ENCODE measurements at places on chromosomes 3 and 15. TPM values are rescaled to one million over a fixed set of nuclear protein-coding genes. Genes with fewer than 3 reads are reported as not detected.

Gene MAP3K13
- total RNA-seq, result 8.8 TPM

Gene IQCH
- 1.2 TPM for total RNA-seq

Gene EIF2A
- 112 TPM for total RNA-seq

Gene HDC
- not detected for total RNA-seq

Gene ARHGEF26
- 13.5 TPM for total RNA-seq

Gene CPNE9
- total RNA-seq, result not detected

GRCh38 chr3:31873254-31873820, 107.7 kb downstream of the OSBPL10 start:
- H3K4me3 ChIP-seq, result no peak overlapping the region
- H3K27ac ChIP-seq, result no peak overlapping the region
- DNase-seq, result no peak
- H3K4me1 ChIP-seq, result no peaks in the 10 kb centered on the region
- no peaks in the 10 kb centered on the region for H3K27me3 ChIP-seq

GRCh38 chr15:78049691-78050440, 27.6 kb downstream of the TBC1D2B start:
- no peaks in the 10 kb centered on the region for H3K36me3 ChIP-seq
- peak overlapping the region; percentile 68 for H3K27ac ChIP-seq
- no peak for DNase-seq
- no peaks in the 10 kb centered on the region for H3K27me3 ChIP-seq

- no peaks in the 10 kb centered on the region for H3K4me1 ChIP-seq
- no peak for DNase-seq
- no peak overlapping the region for H3K27ac ChIP-seq
- no peaks in the 10 kb centered on the region for H3K27me3 ChIP-seq
- no peaks in the 10 kb centered on the region for H3K36me3 ChIP-seq
Observed at GRCh38 chr15:62020576-62021160, 39.6 kb downstream of the VPS13C start.

Measured in uterus (tissue), 4 donors.